ENCODE measurements at places on chromosomes 1 and 21.
A peak's percentile ranks its signal among the peaks of the same experiment; 100 is the strongest.

DNA sequence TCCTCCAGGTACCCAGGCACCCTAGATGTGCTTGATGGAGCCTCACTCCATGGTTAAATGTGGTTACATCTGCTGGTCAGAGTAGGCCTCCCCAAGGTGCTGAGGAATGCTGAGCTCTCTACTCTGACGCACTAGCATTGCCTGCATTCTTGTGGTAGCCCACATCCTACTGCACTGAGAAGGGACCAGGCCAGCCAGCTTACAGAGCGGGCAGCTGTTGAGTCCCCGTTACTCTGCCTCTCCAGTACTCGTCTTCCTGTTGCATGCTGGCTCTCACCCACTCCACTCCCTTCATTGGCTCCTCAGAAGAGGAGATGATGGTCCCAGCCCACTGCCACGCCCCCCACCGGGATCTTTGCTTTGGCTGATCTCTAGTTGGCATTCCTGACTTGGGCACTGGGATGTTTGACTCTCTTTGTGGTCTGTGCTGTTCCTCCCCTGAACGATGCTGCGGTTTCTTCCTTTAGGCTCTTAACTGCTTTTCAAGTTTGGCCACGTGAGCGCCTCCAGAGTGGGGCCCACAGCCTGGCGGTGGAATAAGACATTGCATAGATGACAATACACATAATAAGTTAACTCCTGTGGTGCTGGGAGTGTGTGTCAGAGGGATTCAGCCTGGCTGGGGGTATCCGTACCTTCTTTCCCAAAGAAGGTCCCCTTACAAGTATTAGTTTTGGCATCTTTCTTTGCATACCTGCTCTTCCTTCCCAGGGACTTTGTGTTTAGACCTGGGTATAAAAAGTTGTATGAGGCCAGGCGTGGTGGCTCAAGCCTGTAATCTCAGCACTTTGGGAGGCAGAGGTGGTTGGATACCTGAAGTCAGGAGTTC, 18.6 kb downstream of the AZIN2 start:
- no peak for DNase-seq

- no peak for DNase-seq
Measured at GRCh38 chr1:212149566-212149965, 114.0 kb downstream of the DTL start.

DNA sequence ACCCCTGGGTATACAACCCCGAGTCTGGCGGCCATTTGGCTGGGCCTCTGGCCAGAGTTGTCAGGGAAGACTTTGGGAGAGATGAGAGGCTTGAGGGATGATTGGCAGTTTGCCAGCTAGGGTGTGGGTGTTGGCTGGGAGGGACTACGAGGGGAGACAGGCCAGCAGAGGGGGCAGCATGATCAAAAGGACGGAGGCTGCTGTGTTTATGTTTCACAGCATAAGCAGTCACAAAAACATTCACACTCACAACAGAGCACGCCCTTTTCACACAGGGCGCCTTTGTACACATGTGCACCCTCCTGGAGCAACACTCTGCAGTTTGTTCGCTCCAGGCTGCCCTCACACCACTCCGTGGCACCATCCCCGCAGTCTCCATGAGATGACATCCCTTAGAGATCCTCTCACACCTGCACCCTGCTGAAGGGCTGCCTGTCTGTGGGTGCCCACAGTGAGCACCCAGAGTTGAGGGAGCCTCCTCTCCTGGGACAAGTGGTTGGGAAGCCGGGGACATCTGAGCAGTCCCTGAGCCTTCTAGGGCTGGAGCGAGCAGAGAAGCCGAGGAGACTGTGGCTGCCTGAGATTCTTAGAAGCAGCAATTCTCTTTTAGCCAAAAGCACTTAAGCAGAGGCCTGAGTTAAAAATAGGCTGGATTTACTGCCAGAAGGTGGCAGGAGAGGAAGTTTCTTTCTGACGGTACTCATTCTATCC, 15.4 kb downstream of the EFNA3 start:
- DNase-seq: peak; percentile 44

GRCh38 chr21:26967062-26967913, at the start of gene ADAMTS5:
Gene ADAMTS5 (minus strand): TSS chr21:26967088. CDS start chr21:26966391, 697 bp downstream.
- peak; percentile 66 for DNase-seq

DNA sequence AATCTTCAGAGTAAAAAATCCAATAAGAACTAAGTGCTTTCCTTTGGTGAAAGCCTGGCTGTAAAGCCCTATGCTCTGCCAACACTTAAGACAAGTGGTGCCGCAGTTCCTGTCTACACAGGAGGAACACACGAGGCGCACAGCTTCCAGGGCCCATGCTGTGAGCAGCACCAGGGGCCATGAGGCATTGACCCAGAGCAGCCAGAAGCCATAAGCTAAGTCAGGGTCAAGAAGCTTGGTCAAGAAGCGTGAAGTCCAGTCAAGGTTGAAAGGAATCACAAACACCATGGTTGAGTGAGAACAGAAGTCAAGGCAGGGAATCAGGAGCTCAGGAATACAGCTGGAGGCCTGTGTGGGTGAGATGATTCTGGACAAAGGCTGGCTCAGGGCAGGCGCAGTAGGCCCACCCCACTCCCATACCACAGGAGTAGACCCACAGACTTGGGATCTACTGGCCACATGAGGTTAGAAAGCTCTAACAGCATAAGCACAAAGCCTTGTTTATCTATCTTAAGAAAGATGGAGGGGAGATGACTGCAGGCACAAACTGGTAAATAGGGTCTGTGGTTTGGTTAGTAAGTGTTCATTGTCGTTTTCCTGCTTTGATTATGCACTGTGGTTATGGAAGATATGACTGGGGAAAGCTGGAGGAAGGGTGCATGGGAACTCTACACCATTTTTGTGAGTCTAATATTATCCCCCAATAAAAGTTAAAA, 42.9 kb upstream of the RCAN3 start:
- no peak for DNase-seq

GRCh38 chr1:7565099-7565750, 205.9 kb upstream of the VAMP3 start:
- no peak for DNase-seq

DNA sequence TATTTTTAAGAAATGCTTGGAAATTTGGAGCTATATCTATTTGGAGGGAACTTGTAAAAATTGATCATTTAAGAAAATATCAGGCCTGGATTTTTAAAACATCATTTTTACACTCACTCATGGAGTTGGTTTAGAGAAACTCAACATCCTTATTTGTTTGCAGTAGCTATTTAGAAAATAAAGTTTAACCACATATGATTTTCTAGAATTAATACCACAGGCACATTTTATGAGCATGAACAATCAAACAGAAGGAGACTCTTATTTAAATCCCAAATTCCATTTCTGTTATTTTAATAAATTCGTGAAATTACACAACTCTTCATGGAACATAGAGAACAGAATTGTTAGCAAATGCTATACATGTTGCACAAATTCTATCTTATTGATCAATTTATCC, 3.2 kb downstream of the CDKN2C start:
- DNase-seq: no peak

GRCh38 chr1:77313491-77313890, 31.7 kb downstream of the AK5 start:
- peak; percentile 30 for DNase-seq

DNA sequence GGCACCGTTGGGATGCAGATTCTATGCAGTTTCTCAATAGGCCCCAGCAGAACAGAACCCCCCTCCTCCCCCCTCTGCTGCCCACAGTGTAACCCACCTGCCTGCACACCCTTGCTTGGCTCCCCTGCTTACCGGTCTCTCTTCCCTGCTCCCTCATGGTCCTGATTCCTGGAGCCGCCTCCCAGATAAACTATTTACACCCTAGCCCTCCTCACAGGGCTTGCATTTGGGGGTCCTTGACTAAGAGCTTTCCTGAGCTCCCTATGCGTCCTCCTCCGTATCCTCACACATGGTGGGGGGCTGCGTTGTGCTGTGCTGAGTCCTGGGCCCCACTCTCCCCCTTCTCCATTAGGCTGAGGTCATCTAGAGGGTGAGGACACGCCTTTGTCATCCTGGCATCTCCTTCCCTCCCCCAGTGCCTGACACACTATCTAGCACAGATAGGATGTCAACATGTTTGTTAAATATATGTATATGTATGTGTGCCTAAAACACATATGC, 121.9 kb downstream of the GRIK3 start:
- DNase-seq: no peak

DNA sequence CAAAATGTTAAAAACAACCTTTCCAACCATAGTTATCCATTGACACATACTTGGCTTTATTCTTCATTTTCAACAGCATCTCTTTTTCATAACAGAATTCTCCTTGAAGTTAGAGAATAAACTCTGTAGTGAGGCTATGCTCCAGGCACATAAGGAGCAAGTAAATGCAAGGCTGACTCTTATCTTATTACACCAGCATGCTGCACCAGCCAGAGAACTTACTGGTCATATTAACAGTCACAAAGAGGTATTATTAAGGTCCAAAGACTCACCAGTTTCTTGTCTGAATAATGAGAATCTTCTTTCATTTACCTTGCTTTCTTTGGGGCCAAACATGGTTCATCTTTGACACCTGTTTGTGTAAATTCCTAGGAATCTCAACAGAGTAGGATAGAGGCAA, 71.3 kb upstream of the IVNS1ABP start:
- DNase-seq: no peak

- no peak for DNase-seq
Measured at GRCh38 chr1:109559995-109560394, 11.6 kb downstream of the GNAI3 start.

- no peak for DNase-seq
Measured at GRCh38 chr1:81662913-81663526, 137.7 kb upstream of the ADGRL2 start.

- no peak for DNase-seq
Measured at GRCh38 chr1:14168326-14169063, 430.0 kb upstream of the KAZN start.

DNA sequence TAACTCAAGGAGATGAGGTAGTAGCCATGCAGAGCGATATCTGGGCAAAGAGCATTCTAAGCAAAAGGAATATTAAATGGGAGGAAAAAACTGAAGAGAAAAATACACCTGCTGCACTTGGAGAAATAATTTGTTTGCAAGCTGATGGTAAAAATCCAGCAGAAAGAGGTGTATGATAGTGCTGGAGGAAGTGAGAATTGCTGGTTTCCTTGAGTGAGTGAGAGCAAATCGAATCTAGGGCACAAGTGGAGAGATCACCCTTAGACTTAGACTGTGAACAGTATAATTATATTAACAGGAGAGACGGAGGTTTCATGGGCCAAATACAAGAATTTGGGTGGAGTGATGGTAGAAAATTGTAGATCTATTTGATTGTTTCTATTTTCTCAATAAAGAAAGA, 2.7 kb upstream of the CR1 start:
- DNase-seq: no peak

DNA sequence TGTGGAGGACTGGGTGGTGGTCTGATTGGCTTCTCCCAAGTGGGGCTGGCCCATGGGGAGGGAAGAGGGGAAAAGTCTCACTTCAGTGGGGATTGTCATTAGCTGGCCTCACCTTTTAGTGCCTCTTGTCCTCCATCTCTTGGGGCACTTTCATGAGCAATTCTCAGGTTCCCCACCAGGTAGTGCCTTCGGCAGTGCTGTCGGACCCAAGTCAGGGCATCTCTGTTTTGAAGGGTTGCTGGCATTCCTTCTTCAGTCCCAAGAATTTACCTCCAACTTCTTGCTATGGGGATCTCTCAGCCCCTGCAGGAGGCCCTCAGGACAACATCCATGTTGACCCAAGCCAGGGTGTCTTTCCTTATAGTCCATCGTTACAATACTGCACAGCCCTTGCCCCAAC, 54.7 kb upstream of the F3 start:
- DNase-seq: no peak

GRCh38 chr1:61101536-61101935, 19.2 kb downstream of the NFIA start:
- no peak for DNase-seq

- no peak for DNase-seq
Measured at GRCh38 chr21:45325206-45326168, 37.8 kb upstream of the POFUT2 start.

DNA sequence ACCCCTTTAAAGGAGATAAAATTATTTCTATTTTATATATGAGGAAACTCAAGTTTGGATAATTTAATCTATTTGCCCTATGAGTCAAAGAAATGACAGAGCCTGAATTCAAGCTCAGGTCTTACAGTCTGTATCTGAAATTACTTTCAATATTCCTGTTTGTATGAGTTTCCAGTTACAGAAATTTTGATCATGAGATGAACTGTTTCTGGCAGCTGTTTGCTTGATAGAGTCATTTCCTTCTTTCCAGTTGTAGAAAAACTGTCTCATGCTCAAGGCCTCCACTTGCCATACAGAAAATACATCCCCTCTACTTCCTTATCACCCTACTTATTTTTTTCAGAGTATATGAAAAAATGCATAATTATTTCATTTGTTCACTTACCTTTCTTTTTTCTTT, 87.6 kb downstream of the PTPRC start:
- DNase-seq: peak; percentile 66

- peak; percentile 28 for DNase-seq
Measured at GRCh38 chr1:50490640-50491039, 67.4 kb upstream of the DMRTA2 start.

GRCh38 chr21:45497846-45498645, 44.2 kb downstream of the SLC19A1 start:
- DNase-seq: no peak

- no peak for DNase-seq
Measured at GRCh38 chr1:55190109-55190508, 25.1 kb downstream of the USP24 start.

DNA sequence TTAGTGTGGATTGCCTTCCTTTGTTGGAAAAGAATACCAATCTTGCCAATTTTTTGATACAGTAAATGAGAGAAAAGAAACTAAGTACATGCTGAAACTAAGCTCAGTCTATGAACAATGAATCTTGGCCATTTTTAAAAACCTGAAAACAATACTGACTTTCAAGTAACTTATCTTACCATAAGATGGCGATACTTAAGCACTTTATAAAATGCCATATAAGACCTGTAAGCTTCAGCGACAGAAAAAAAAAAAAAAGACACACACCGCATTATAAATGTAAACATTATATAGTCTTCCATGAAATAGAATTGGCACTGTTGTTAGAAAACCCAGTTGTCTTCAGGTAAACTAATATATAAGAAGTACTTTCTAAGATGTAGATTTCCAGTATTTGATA, 3.0 kb downstream of the OLFM3 start:
- no peak for DNase-seq

- DNase-seq: peak; percentile 17
Measured at GRCh38 chr1:168091720-168092550, 44.8 kb downstream of the GPR161 start.

GRCh38 chr21:45167796-45168222, 93.4 kb downstream of the ADARB1 start:
- DNase-seq: no peak

- DNase-seq: peak; percentile 51
Measured at GRCh38 chr1:165828669-165829329, 1.4 kb downstream of the UCK2 start.

GRCh38 chr1:151158751-151159251, 2.4 kb downstream of the TNFAIP8L2 start:
- peak; percentile 21 for DNase-seq

GRCh38 chr1:204084247-204084772, 11.4 kb downstream of the SOX13 start:
- no peak for DNase-seq

- no peak for DNase-seq
Measured at GRCh38 chr1:58318157-58319005, 228.1 kb downstream of the OMA1 start.
